ENCODE measurements at places on chromosomes 16 and 17.
A peak's percentile ranks its signal among the peaks of the same experiment; 100 is the strongest.

DNA sequence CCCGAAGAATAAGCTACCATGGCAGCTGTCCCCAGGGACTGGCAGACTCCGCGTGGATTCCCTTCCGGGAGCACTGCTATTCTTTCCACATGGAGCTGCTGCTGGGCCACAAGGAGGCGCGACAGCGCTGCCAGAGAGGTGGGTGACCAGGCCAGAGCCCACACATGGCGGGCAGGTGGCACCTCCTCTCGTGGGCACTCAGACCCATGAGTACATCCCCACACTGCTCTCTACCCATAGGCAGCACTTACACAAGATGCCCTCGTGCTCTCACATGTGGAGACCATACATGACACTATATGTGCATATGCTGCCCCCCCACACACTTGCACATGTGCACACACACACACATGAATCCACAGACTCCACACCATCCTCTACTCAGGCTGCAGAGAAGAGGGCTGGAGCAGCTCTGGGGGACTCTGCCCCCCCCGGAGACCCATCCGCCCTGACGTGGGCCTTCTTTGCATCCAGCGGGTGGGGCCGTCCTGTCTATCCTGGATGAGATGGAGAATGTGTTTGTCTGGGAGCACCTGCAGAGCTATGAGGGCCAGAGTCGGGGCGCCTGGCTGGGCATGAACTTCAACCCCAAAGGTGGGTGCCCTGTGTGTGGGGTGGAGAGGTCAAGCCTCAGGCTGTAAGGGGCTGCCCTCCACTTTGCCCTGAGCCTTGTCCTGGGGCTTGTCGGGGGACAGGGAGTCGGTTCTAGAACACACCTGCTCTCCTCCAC, 62.9 kb downstream of the MRC2 start:
- no peak for DNase-seq

- no peak for DNase-seq
These were observed 5.8 kb downstream of the GPRC5C start for GRCh38 chr17:74437702-74438101.

- no peak for DNase-seq
These were observed 4.0 kb downstream of the NATD1 start for GRCh38 chr17:21249086-21249795.

DNA sequence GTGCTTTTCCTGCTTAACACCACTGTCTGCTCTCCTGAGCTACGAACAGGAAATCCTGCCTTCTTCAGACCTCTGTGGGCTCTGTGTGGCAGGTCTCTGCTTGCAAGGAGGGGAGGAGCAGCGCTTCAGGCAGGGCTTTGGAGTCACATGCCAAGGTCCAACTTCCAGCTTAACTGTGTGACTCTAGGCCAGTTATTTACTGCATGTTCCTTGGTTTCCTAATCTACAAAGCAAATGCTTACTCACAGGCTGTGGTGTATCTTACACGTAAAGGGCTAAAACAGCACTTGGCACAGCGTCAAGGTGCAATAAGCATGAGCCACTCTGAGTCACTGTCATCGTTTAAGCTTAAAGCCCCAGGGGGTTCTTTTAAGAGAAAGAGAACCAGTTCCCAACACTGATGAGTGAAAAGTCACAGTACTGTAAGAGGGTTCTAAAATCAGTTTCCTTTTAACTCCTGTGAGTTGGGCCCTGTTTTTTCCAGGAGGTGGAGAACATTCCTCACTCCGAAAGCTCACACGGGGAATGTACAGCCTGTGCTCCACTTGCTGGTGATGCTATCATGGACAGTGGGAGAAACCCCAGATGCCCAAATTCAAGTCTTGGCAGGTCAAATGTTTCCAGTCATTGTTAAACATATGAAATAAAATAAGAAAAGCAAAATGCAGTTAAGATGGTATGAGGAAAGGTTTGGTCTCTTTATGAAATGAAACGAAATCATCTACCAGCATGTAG, 54.1 kb upstream of the BCAR1 start:
- DNase-seq, result peak; percentile 100

- DNase-seq, result no peak
These were observed 1.3 kb upstream of the MRTFB start for GRCh38 chr16:14069818-14070217.

DNA sequence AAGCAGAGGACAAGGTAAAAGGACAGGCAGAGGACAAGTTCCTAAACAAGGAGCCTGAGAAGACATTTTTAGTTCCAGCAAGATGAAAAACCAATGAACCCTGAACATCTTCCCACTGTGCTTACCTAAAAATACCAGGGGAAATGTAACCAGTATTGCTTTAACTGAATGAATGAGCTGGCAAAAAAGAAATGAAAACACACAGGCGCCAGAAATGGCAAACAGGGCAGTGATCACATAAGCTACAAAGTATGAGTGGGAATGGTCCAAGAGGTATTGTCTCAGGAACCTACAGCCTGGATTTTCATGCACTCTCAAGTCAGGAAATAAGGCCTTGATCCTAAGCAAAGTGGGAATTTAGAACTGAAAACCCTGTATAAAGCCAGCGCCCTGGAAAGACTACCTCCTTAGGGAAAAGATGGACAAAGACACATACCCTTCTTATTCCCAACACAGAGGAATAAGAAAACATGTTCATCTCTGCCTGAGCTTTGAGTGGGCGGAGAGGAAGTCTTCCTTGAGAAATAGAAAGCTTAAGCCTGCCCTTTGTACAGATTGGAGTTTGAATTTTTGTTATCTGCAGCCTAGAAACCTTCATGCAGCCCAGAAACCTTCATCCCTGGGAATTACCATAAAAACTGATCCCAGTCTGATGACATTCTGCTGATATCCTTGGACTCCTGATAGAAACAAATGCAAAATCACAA, 2.1 kb downstream of the CMTM2 start:
- DNase-seq, result no peak

- no peak for DNase-seq
These were observed 103.8 kb downstream of the RAB11FIP4 start for GRCh38 chr17:31495022-31495885.

GRCh38 chr17:55420776-55421178, 858 bp downstream of the MMD start:
- DNase-seq, result peak; percentile 33

DNA sequence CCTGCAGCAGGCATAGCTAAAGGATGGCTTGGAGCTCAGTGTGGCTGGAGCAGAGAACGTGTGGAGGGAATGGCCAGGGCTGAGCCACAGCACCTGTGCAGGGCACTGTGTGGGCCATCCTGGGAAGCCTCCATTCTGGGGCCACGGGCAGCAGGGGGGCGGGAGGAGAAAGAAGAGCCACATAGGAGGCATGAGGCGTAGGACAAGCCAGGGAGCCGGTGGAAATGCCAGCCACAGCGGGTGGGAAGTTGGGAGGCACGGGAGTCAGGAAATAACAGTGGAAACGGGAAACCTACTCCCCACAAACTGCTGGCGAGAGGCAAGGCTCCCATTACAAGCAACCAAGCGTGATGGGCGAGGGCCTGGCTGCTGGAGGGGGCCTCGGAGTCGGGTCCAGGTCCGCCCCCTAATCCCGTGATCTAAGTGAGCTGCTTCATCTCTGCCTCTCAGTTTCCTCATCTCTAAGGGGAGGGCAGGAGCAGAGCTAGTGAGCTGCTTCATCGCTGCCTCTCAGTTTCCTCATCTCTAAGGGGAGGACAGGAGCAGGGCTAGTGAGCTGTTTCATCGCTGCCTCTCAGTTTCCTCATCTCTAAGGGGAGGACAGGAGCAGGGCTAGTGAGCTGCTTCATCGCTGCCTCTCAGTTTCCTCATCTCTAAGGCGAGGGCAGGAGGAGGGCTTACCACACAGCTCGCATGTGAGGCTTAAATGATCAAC, 104.9 kb downstream of the ADCY9 start:
- DNase-seq, result no peak

GRCh38 chr17:15919466-15919865, 25.5 kb upstream of the ADORA2B start:
- DNase-seq, result no peak

DNA sequence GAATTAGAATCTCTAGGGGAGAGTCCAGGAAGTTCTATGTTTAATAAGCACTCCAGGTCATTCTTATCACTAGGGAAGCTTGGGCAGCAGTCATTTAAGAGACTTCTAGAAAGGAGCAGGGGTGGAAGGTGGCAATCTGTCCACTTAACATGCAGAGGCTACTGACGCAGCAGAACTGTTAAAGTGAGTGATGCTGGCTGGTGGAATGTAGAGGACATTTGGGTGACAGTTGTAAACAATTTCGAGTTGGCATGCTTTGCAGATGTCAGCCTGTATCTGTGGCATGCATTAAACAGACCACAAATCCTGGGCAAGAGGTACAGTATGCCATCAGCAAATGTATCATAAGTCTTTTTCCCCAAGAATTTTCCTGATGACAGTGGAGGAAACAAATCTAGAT, 40.5 kb upstream of the HS3ST3A1 start:
- no peak for DNase-seq

DNA sequence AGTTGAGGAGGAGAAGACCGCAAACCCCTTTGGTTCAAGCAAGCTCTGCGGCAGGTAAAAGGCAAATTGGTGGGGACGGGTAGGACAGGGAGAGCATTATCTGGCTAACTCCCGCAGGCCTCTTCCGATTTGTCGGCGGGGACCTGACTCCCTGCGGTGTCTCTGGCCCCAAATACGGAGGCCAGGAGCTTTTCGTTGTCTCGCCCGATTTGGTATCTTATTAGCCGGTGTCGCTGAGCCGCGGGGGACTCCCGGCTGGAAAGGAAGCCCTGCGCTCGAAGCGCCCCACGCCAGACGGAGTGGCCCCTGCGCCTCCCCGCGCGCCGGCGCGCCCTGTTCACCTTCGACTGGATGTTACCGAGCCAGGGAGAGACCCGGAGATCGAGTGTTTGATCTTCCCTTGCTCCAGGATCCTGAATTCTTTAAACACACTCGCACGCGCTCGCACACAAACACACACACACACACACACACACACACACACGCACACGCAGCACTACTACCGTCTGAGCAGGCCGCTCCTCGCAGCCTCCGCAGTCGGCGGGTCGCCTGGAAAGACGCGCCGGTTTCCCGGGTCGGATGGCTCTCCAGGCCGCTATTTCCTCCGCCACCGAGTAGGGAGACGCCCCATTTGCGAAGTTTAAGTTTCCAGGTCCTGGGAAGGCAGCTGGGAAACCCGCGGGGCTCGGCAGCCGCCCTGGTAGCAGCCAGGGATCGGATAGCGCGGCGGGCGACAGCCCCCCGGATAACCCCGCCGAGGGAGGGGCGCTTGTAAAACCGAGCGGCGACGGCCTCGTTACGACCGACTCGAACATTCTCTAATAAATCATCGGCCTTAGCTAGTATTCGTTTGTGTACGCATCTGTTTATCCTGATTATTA, 3.3 kb downstream of the PRAC1 start:
- DNase-seq, result no peak

DNA sequence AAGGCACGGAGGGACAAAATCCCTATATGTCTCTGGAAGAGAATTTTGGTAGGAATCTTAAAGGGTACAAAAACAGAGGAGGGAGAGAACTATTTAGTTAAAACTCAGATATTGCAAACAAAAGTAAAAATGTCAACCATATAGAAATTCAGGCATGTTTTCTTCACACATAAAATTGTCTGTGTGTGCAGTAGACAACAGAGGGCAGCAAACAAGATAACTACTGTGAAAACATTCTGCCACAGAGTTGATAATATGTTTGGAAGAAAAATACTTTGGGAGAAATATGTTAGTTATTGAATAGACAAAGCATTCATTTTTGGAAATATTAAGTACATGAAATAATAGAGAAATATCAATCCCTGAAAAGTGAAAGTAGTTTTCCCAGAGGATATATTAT, 56.2 kb downstream of the SNX11 start:
- no peak for DNase-seq

GRCh38 chr16:1790611-1791255, 2.8 kb downstream of the IGFALS start:
- DNase-seq, result no peak

DNA sequence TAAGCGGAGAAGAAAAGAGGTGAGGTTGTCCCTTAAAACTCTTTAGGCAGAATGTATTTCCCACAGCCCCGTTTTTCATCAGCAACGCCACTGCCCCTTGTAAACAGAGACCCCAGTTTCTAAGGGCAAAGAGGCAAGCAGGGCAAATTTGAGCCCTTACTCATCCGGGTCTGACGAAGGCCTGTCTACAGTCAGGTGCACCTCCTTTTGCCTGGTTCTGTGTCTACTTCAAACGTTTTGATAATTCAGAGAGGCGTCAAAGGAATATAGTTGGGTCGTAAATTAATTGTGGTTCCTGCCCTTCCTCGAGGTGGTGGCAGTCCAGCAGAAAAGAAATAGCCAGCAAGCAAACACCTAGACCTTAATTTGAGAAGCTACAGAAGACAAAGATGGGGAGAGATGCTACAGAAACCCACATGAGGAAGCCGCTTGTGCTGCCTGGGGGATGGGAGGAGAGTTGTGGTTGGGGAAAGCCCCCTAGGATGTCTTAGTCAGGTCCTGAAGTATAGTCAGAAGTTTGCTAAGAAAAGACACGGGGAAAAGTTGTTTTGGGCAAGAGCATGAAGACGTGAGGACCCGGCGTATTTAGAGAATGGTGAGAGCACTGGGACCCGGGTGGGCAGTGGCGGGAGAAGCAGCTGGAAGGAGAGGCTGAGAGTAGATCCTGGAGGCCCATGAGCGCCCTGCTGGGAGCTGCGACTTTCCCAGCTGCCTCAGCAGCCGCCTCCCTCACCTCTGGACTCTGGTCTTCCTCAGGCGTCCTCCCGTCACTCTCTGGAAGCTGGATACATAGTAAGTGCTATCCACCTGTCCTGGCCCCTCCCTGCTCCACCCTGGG, 2.4 kb downstream of the FBRS start:
- DNase-seq, result peak; percentile 36

- peak; percentile 58 for DNase-seq
These were observed 38.2 kb upstream of the CCDC182 start for GRCh38 chr17:57783338-57783742.
